ENCODE measurements at places on chromosomes 6 and 20. TPM values are rescaled to one million over a fixed set of nuclear protein-coding genes. Genes with fewer than 3 reads are reported as not detected.

SLC52A3 gene
- total RNA-seq: 0.60 TPM

IL20RA gene
- 0.07 TPM for total RNA-seq

PSORS1C1 gene
- 6.2 TPM for total RNA-seq

CFB gene
- total RNA-seq: 1.6 TPM

MDN1 gene
- total RNA-seq: 10.9 TPM

DEFB123 gene
- total RNA-seq: not detected

BEND6 gene
- 1.2 TPM for total RNA-seq

FILIP1 gene
- total RNA-seq: 0.40 TPM

NCR2 gene
- not detected for total RNA-seq

SHLD1 gene
- 7.6 TPM for total RNA-seq

MYT1 gene
- 0.34 TPM for total RNA-seq

PEX7 gene
- 5.5 TPM for total RNA-seq

FUT9 gene
- not detected for total RNA-seq

ACTL10 gene
- total RNA-seq: not detected

PLCB4 gene
- 25.2 TPM for total RNA-seq

SLC35F1 gene
- 0.02 TPM for total RNA-seq

SRSF12 gene
- 2.2 TPM for total RNA-seq

PRELID3B gene
- 69.8 TPM for total RNA-seq

TFAP2C gene
- 14.6 TPM for total RNA-seq

MCHR2 gene
- total RNA-seq: not detected

ZSCAN9 gene
- 6.2 TPM for total RNA-seq

CGAS gene
- total RNA-seq: 4.5 TPM

TDRD6 gene
- total RNA-seq: not detected

TFAP2A gene
- total RNA-seq: 10.1 TPM

PPIL6 gene
- total RNA-seq: 4.7 TPM

CD93 gene
- total RNA-seq: not detected

CALHM4 gene
- not detected for total RNA-seq

GRM1 gene
- not detected for total RNA-seq

MCCD1 gene
- total RNA-seq: not detected

MTCH1 gene
- 122 TPM for total RNA-seq

FOXC1 gene
- total RNA-seq: 5.4 TPM

F13A1 gene
- not detected for total RNA-seq

HLA-DRB1 gene
- not detected for total RNA-seq

TNNC2 gene
- 0.12 TPM for total RNA-seq

CST7 gene
- not detected for total RNA-seq

VWA7 gene
- 1.7 TPM for total RNA-seq

PPP1R14C gene
- 3.7 TPM for total RNA-seq

TSPO2 gene
- not detected for total RNA-seq

NOX3 gene
- total RNA-seq: not detected

EPB41L1 gene
- total RNA-seq: 60.7 TPM

ADGRG6 gene
- 72.2 TPM for total RNA-seq

MYMX gene
- total RNA-seq: not detected

POM121L2 gene
- not detected for total RNA-seq

BFSP1 gene
- 4.5 TPM for total RNA-seq

PRRT1 gene
- 0.66 TPM for total RNA-seq

Data from A549 treated with dexamethasone at 1 μM for 4 hours (cell line).